Stimulated activated CD4-positive, alpha-beta T cell treated with anti-CD3 and anti-CD28 coated beads, Interleukin-4, amount 100 ng/mL, for 4 hours (primary cell): ENCODE measurements at places on chromosomes 2 and 18.

GRCh38 chr2:179936654-179937053, 70.4 kb downstream of the CWC22 start:
- DNase-seq = no peak

GRCh38 chr2:45533771-45534170, 77.3 kb downstream of the SRBD1 start:
- no peak for DNase-seq

DNA sequence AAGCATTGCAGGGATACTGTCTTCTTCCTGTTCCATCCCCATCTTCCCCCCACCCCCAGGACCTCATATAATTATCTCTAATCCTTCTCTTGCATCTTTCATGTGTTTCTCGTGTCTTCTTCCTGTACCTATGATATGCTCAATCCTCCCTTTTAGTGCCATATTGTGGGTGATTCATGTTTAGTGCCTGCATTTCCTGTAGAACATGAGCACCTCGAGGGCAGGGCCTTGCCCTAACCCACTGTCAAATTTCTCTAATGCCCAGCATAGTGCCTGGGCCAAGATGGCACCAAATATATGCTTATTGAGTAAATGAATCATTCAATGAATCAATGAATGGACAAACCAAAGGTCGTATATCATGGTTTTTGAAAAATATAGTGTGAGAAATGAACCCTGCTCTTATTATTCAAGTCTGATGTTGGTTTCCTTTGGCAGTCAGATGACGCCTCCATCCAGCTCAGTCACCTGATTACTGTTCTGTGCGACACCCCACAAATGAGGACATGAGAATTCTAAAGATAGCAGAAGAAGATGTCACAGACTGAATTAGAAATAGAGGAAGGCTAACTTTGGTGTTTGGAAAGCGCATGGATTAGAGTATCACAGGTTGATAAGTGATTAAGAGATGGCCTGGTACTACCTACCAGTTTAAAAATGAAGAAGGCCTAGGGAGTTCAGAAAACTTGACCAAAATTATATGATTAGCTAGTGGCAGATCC, 278.4 kb downstream of the PRKCE start:
- DNase-seq = no peak

GRCh38 chr2:201458381-201458780, 6.8 kb downstream of the STRADB start:
- no peak for DNase-seq

GRCh38 chr2:21078296-21078695, 34.4 kb upstream of the APOB start:
- no peak for DNase-seq

DNA sequence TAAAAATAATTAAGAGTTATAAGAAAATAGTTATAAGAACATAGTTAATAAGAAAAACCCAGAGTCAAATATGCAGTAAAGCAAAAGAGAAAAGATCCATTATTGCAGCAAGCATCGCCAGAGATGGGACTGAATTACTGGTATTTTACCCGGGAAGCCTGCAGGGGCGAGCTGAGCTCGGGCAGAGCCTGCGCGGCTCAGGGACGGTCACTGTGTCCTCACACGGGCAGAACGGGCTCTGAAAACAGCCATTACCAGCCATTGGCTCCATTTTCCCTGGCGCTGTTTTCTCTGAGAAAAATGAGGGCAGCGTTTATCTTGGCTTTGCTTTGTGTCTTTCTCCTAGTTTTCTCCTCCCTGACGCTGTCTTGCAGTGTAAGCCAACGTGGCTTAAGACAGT, 95.3 kb upstream of the ALKAL2 start:
- no peak for DNase-seq

GRCh38 chr2:72926368-72926767, 9.0 kb downstream of the EMX1 start:
- DNase-seq = no peak

DNA sequence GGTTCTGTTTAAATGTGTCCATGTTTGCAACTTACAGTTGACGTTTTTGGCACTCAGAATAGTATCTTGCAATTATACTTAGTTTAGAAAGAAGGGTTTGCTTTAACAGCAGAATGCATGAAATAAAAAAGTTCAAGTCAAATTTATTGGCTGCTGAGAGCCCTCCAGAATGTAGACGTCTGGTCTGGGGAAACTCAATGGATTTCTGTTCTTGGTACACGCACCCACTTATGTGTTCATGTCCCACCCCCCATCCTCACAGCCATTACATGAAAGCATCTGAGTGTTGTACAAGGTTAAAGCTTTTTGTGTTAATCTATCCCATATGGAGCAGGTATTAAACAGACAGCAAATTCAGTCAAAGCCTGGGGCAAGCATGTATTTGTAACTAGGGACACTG, 219.5 kb downstream of the SOX11 start:
- DNase-seq = no peak

GRCh38 chr2:61368687-61369665, 101.9 kb downstream of the USP34 start:
- no peak for DNase-seq
